ENCODE measurements at places on chromosomes 16 and 17.

DNA sequence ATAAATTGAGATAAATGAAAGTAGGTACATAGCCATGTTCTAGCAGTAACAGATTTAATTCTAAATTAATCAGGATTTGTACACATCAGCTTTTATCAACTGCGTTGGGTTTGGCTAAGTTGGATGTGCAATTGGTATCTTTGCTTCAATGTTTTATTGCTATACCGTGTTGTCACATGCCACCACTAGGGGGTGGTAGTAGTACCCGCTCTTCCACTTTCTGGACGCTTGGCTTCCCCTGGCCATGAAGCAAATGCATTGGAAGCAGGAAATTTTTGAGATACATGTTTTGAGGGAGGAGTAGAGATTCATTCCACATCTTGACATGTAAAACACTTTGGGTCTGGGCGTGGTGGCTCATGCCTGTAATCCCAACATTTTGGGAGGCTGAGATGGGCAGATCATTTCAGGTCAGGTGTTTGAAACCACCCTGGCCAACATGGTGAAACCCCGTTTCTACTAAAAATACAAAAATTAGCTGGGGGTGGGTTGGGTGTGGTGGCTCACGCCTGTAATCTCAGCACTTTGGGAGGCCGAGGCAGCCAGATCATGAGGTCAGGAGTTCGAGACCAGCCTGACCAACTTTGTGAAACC is 58.6 kb downstream of the EMP2 start:
- peak; percentile 17 for DNase-seq

GRCh38 chr17:76246080-76247066 is 6.1 kb upstream of the RNF157 start:
- DNase-seq = no peak

DNA sequence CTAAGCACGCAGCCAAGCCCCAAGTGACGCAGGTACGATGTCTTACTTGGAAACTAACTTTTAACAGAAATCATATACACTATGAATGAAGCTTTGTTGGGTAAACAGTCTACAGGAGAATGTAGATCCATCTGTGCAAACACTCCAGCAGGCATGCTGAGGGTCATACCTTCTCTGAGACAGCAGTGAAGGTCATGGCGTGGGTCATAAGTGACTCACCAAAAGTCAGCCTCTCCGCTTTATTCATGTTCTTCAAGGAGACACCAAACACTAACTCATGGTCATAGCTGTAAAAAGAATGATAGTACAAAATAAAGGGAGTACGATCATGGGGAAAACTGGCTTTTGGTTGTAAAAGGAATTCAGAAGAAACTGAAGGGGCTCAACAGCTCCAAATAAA is 20.6 kb downstream of the BLMH start:
- no peak for DNase-seq

DNA sequence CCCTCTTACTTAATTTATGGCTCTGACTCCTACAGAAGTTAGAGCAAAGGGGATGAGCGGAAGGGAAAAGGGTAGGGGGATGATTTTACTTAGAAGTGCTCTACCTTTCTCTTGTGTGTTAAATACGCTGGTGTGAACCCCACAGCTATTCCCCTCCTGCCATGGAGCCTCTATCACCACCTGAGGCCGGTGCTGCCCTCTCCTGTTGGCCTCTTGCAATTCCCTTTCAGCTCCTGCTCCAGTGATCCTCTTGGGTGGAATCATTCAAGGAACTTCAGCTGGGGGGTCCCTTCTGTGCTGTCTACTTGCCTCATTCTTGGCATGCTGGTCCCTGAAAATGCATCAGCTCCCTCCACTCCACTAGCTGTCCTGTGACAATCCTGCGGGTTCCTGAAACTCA is 41.8 kb upstream of the CDH8 start:
- DNase-seq = no peak

GRCh38 chr16:13110124-13110796 is 208.9 kb downstream of the SHISA9 start:
- peak; percentile 6 for DNase-seq

DNA sequence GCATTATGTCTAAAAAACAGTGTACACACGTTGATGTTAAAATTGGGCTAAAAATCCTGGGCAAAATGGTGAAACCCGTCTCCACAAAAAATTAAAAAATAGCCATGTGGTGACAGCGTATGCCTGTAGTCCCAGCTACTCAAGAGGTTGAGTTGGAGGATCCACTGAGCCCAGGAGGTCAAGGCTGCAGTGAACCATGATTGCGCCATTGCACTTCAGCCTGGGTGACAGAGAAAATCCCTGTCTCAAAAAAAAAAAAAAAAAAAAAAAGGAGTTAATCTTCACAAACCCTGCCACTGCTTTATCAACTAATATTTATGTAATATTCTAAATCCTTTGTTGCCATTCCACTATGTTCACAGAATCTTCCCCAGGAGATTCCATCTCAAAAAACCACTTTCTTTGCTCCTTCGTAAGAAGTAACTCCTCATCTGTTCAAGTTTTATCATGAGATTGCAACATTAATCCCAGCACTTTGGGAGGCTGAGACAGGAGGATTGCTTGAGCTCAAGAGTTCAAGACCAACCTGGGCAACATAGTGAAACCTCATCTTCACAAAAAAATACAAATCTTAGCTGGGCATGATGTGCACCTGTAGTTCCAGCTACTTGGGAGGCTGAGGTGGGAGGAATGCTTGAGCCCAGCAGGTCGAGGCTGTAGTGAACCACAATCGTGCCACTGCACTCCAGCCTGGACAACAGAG is 1.9 kb upstream of the C16orf87 start:
- DNase-seq = no peak

- DNase-seq = no peak
Measured at GRCh38 chr16:74094962-74095361, 201.7 kb upstream of the PSMD7 start.

DNA sequence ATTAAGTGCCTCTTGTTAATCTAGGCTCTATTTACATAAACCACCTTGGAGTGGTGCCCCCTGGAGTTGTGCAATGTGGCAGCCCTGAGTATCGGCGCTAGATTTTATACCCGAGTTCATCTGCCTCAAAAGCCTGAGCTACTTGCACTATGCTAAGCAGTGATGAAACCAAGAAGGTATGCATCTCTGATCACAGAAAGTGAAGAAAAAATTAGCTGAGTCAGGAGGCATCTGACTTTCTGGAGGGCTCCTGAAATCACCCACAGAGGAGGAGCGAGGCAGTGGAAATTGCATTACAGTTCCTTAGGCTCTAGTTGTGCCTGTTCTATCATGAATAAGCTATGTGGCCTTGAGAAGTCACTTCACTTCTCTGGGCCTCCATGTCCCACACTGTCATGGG is 80.3 kb upstream of the PSMD7 start:
- DNase-seq = no peak

All from putamen (tissue), 1 donor.